A549 treated with GW870086 at 1 μM for 4 hours (cell line): ENCODE measurements at places on chromosomes 5 and 9. TPM values are rescaled to one million over a fixed set of nuclear protein-coding genes. Genes with fewer than 3 reads are reported as not detected.

The FGF1 gene
- total RNA-seq, result 0.35 to 1.4 TPM (median 0.47 TPM) in 4 of 5 replicates, not detected in the other

The SLC45A2 gene
- total RNA-seq, result 0.07 TPM in 1 of 5 replicates, not detected in the others

The CERCAM gene
- total RNA-seq, result 32.5 to 38.6 TPM (median 34.2 TPM) in 5 replicates

The CYLC2 gene
- total RNA-seq, result not detected in 5 replicates

The SLC34A1 gene
- total RNA-seq, result not detected in 5 replicates

The DOK3 gene
- total RNA-seq, result 2.4 to 5.6 TPM (median 4.3 TPM) in 5 replicates

The MRPS30 gene
- total RNA-seq, result 31.8 to 41.5 TPM (median 36.8 TPM) in 5 replicates

The KLHL9 gene
- total RNA-seq, result 13.3 to 20.5 TPM (median 18.6 TPM) in 5 replicates

The MEGF10 gene
- not detected in 5 replicates for total RNA-seq

The TCF7 gene
- 9.9 to 12.3 TPM (median 11.3 TPM) in 5 replicates for total RNA-seq

The TMEM215 gene
- total RNA-seq, result 0.03 TPM in 2 of 5 replicates, not detected in the others

The PFN3 gene
- total RNA-seq, result not detected in 5 replicates

The ENDOG gene
- total RNA-seq, result 18.0 to 35.4 TPM (median 30.6 TPM) in 5 replicates

The INIP gene
- 13.8 to 21.0 TPM (median 15.9 TPM) in 5 replicates for total RNA-seq

The MRPS27 gene
- total RNA-seq, result 50.3 to 58.8 TPM (median 52.7 TPM) in 5 replicates

The SLC25A48 gene
- 0.07 to 0.12 TPM in 2 of 5 replicates, not detected in the others for total RNA-seq

The SREK1 gene
- total RNA-seq, result 19.8 to 33.1 TPM (median 30.7 TPM) in 5 replicates

The GLRA1 gene
- not detected in 5 replicates for total RNA-seq

The SMU1 gene
- total RNA-seq, result 17.3 to 21.3 TPM (median 19.0 TPM) in 5 replicates

The NUP214 gene
- total RNA-seq, result 22.0 to 27.1 TPM (median 23.1 TPM) in 5 replicates

The CDH6 gene
- total RNA-seq, result 0.10 to 0.22 TPM (median 0.16 TPM) in 4 of 5 replicates, not detected in the other

The PRSS3 gene
- total RNA-seq, result 12.8 to 18.7 TPM (median 14.2 TPM) in 5 replicates

The TAS2R1 gene
- not detected in 5 replicates for total RNA-seq

The C5orf34 gene
- total RNA-seq, result 4.0 to 4.9 TPM (median 4.5 TPM) in 5 replicates

The ATP6V1G1 gene
- 113 to 150 TPM (median 121 TPM) in 5 replicates for total RNA-seq

The OLFM1 gene
- total RNA-seq, result 8.9 to 10.7 TPM (median 9.3 TPM) in 5 replicates

The BTNL8 gene
- not detected in 5 replicates for total RNA-seq

The KCNT1 gene
- total RNA-seq, result 0.01 to 0.06 TPM (median 0.05 TPM) in 3 of 5 replicates, not detected in the others

The PTGES gene
- total RNA-seq, result 172 to 205 TPM (median 174 TPM) in 5 replicates

The C1QTNF3 gene
- 0.26 TPM in 1 of 5 replicates, not detected in the others for total RNA-seq

The NIPAL4 gene
- total RNA-seq, result 13.0 to 19.3 TPM (median 16.4 TPM) in 5 replicates

The RECK gene
- total RNA-seq, result 6.3 to 7.3 TPM (median 6.5 TPM) in 5 replicates

The EHMT1 gene
- 37.5 to 49.3 TPM (median 41.8 TPM) in 5 replicates for total RNA-seq

The PALM2AKAP2 gene
- 0.09 to 0.68 TPM (median 0.14 TPM) in 5 replicates for total RNA-seq

The RNF44 gene
- total RNA-seq, result 24.3 to 36.3 TPM (median 34.6 TPM) in 5 replicates

The ZNF782 gene
- 1.7 to 2.4 TPM (median 2.0 TPM) in 5 replicates for total RNA-seq

The TMEM252 gene
- total RNA-seq, result not detected in 5 replicates

The NAA35 gene
- 24.1 to 27.7 TPM (median 27.2 TPM) in 5 replicates for total RNA-seq

The SLC6A3 gene
- total RNA-seq, result 0.15 to 0.53 TPM (median 0.30 TPM) in 5 replicates

The SOHLH1 gene
- total RNA-seq, result 0.10 TPM in 1 of 5 replicates, not detected in the others

The MATR3 gene
- total RNA-seq, result 145 to 215 TPM (median 178 TPM) in 5 replicates

The ARL14EPL gene
- total RNA-seq, result 0.14 to 0.60 TPM (median 0.26 TPM) in 5 replicates

The PCDHGA9 gene
- total RNA-seq, result 0.05 to 0.10 TPM (median 0.07 TPM) in 4 of 5 replicates, not detected in the other

The PPP2R2B gene
- 0.06 to 0.23 TPM (median 0.14 TPM) in 4 of 5 replicates, not detected in the other for total RNA-seq

The AFAP1L1 gene
- 7.8 to 9.5 TPM (median 9.1 TPM) in 5 replicates for total RNA-seq

The SPATA31D4 gene
- not detected in 5 replicates for total RNA-seq

The FOXD4L3 gene
- total RNA-seq, result 0.11 to 0.12 TPM in 2 of 5 replicates, not detected in the others

The PCDHGA10 gene
- total RNA-seq, result 0.02 TPM in 1 of 5 replicates, not detected in the others

The NR4A3 gene
- 1.5 to 3.2 TPM (median 2.1 TPM) in 5 replicates for total RNA-seq

The SPINK7 gene
- not detected in 5 replicates for total RNA-seq

The ASS1 gene
- 16.8 to 19.4 TPM (median 17.6 TPM) in 5 replicates for total RNA-seq

The SMIM3 gene
- 4.7 to 8.1 TPM (median 6.4 TPM) in 5 replicates for total RNA-seq

The ANKRD31 gene
- total RNA-seq, result 0.02 to 0.08 TPM (median 0.06 TPM) in 5 replicates

The SPAG8 gene
- total RNA-seq, result 0.35 to 0.76 TPM (median 0.64 TPM) in 5 replicates

The SUSD3 gene
- total RNA-seq, result 0.65 to 1.1 TPM (median 0.83 TPM) in 5 replicates

The CAMK4 gene
- 0.01 to 0.05 TPM in 2 of 5 replicates, not detected in the others for total RNA-seq

The SPARC gene
- total RNA-seq, result 12.5 to 24.4 TPM (median 17.0 TPM) in 5 replicates

The MYOZ3 gene
- total RNA-seq, result 0.06 to 0.22 TPM in 2 of 5 replicates, not detected in the others
